Bone marrow (tissue), 2 donors: ENCODE measurements at places on chromosomes 11 and 22.

DNA sequence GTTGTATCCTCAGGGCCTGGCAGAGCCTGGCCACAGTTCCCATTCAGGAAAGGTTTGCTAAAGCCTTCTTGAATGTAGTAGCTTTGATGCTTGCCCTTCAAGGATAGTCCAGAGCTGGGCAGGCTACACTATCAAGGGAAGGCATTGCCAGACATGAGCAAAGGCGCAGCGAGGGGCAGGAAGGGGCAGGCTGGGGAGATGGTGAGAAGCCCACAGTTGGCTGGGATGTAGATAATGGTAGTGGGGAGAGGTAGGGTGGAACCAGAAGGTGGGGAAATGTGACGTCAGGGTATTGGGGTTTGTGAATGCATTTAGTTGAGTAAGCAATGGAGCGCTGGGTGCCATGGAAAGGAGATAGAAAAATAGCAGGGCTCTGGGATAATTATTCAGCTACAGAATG, 28.6 kb downstream of the LRRC32 start:
- DNase-seq, result no peak

GRCh38 chr11:33063326-33063881, 24.0 kb downstream of the TCP11L1 start:
- no peak for DNase-seq

DNA sequence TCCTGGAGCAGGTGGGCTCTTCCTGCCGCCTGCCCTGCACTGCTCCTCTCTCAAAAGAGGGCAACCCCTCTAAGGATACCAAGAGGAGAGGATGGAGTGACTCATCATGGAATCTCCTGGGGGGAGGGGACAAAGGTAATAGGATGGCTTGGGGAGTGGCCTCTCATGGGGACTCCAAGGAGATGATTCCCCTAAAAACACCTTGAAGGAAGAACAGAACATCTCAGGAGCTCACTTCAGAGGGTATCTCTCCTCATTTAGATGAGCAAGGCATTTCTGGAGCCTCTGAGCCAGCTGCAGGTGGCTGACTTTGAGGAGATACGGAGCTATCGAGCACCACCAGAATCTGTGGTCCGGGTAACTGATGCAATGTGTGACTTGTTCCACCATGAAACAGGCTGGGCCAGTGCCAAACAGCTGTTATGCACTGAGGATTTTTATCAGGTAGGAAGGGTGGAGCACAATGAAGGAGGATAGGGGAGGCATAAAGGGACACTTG, 40.2 kb downstream of the RRP8 start:
- DNase-seq, result no peak

DNA sequence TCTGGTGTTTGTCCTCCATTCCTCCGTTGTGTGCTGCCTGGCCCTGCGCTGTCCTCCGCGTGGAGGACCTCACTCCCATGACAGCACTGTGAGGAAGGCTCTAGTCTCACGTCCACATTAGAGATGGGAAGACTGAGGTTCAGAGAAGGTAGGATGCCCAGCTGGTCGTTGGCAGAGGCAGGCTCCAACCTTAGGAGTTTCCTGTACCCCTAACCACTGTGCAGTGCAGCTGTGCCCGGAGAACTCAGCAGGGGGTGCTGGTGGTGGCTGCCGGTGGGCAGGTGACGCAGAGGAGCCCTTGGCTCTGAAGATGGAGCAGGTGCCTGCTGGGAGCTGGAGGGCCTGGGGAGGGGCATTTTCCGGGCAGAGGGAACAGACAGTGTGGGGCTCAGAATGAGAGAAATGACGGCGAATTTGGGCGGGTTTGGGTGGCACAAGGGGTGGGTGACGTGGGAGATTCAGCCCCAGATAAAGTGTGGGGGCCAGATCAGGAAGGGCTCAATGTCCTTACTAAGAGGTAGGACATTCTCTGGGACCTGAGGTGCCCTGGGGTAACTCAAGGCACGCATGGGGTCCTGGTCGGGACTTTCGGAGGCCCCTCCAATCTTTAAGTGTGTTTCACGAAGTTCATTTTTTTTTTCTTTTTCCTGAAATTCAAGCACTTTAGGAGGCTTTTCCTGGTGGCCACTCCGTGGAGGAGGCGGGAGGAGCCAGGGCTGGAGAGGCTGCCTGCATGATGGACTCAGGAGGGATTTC, 535.0 kb downstream of the TBC1D22A start:
- no peak for DNase-seq

DNA sequence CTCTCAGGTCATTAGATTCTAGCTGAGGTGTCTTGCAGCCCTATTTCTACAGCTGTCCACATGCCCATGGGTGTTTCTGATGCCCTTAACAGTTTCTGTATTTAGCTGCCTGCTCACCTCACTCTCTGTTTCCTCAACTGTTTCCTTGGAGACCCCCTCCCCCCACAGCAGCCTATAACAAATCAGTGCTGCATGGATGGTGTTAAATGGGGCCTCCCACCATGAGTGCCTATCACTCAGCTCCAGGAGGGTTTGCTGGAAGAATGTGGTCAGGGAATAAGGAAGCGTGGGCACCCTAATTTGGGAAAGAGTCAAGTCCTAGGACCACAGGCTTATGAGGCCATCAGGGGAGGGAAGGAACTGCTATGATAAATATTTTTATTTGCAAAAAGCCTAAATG, 8.6 kb downstream of the KLHL35 start:
- DNase-seq, result no peak

GRCh38 chr22:44870021-44870420, 117.6 kb downstream of the ARHGAP8 start:
- DNase-seq, result no peak

GRCh38 chr11:64856382-64857227, 12.2 kb upstream of the CDC42BPG start:
- DNase-seq, result peak; percentile 65

DNA sequence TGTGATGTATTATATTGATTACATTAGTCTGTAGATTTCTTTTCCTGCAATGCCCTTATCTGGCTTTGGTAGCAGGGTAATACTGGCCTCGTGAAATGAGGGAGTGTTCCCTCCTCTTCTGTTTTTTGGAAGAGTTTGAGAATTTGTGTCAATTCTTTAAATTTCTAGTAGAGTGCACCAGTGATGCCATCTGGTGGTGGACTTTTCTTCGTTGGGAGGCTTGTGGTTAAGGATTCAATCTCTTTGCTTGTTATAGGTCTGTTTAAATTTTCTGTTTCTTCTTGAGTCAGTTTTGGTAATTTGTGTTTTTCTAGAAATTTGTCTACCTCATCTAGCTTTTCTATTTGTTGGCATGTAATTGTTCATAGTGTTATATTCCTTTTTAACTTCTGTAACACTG, 18.9 kb downstream of the SHANK3 start:
- peak; percentile 41 for DNase-seq

GRCh38 chr11:77589181-77589520, 602 bp upstream of the AQP11 start:
- peak; percentile 2 for DNase-seq

GRCh38 chr11:12932485-12932884, 76.6 kb upstream of the RASSF10 start:
- DNase-seq, result no peak

- DNase-seq, result no peak
These were observed 1186.5 kb downstream of the BRD1 start for GRCh38 chr22:48640890-48641841.
